ENCODE measurements at places on chromosomes 4 and X.

- no peak for DNase-seq
Observed at GRCh38 chr4:142036795-142037583, 400.6 kb downstream of the IL15 start.

DNA sequence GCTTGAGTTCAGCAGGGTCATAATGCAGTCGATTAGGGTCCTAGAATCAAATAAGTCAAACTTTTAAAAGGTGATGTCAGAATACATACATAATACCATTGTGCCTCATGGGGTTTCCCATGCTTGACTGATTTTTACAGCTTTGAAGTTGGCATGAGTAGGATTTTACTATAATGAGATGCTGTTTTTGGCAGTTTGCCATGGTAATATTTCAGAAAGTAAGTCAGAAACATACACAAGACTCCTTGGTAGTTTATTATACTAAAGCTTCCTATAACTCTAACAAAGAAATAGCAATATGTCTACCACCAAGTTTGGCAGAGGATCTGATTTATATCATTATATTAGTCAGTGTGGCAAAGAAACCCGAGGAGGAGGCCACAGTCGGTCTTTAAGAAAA lies 45.2 kb downstream of the PHKA2 start:
- peak; percentile 28 for DNase-seq

DNA sequence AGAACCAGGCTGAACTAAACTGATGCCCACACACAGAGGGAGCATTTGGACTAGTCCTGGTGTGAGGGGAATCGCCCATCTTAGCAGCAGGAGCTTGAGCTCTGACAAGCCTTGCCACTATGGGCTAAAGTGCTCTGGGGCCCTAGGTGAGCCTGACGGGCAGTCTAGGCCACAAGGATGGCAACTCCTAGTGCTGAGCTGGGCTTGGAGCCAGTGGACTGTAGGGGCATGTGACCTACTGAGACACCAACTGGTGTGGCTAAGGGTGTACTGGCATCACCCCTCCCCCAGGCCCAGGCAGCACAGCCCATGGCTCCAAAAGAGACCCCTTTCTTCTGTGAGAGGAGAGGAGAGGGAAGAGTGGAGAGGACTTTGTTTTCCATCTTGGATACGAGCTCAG lies 14.5 kb downstream of the CENPU start:
- no peak for DNase-seq

GRCh38 chr4:13329963-13330362 lies 154.2 kb downstream of the RAB28 start:
- DNase-seq: no peak

- peak; percentile 11 for DNase-seq
Observed at GRCh38 chr4:177051473-177052060, 258.1 kb upstream of the NEIL3 start.

- no peak for DNase-seq
Observed at GRCh38 chrX:154828016-154828408, 6.5 kb downstream of the SMIM9 start.

GRCh38 chr4:38188631-38189101 lies 228.5 kb downstream of the PTTG2 start:
- no peak for DNase-seq

DNA sequence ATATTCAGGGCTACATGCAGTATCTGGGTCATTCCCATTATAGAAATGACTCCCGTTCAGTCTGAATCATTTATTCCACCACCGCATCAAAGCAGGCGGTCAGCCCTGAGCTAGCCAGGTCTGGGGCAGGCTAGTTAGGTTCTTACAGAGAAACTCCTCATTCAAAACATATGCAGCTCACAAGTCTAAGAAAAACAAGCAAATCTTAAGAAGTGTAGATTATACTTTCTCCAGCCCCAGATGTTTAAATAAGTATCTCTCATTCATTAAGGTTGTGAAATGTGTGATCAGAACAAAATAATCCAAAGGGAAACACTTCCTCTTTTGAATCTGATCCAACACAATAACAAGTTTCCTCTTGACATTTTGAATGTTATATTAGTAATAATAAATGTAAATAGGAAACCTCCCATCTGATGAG lies 441.9 kb downstream of the INPP4B start:
- no peak for DNase-seq

GRCh38 chrX:45623266-45623665 lies 422.6 kb upstream of the DIPK2B start:
- DNase-seq: peak; percentile 43

DNA sequence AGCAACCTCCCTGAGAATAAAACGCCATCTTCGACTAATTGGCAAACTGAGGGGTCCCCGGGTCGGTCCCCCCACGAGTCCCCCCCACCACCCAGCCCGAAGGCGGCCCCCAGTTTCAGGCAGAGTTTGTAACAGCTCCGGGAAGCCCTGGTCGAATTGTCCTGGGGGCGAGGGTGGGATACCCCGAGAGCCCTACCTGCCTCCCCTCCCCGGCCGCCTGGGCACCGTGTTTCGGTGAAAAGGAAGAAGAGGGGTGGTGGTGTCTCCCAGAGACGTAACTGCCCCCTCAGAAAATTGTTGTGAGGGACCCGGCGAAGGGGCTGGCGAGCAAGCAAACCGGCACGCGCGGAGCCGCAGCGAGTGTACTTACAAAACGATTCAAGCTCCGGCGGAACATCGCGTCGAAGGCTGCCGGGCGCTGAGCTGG lies 1.2 kb downstream of the ATP11C start:
- DNase-seq: no peak

DNA sequence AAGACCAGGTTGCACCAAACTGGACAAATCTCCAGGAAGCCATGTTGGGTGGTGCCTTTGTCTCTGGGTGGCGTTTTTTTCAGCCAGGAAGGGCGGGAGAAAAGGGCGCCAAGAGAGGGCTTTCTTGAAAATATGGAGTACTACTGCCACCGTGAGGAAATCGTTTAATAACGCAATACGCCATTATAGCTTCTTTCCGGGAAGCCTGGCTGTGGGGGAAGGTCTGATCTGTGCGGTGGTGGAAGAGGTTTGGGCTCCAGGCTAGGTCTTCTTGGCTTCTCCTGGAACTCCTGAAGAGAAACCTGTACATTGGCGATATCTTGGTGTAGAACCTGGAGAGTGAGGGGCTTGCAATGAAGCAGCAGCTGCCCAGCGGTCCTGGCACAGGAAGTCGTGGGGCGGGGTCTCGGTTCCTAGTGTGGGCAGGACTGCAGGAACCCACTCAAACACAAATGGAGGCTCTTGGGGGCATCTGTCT lies 202.7 kb downstream of the OR13H1 start:
- peak; percentile 81 for DNase-seq

DNA sequence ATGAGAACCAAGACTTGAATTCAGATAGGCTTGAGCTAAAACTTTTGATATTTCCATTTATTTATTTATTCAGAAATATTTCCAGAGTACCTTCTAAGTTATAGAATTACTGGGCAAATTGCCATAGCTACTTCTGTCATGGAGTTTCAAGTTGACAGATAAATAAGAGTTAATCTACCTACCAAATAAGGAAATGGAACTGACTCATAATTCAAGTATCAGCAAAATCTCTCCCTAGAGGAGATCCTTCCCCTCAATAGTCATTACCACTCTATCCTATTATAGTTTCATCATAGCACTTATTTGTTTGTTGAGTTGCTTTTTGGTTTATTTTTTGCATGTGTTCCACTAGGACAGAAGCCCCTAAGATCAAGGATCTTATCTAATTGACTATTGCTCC lies 48.8 kb upstream of the CCSER1 start:
- DNase-seq: no peak

- DNase-seq: no peak
Observed at GRCh38 chr4:38287101-38287851, 327.1 kb downstream of the PTTG2 start.

GRCh38 chrX:71111141-71111843 lies at the start of gene IL2RG:
Gene IL2RG, minus strand, starts transcription at chrX:71111577. Its CDS starts 38 bp downstream, at chrX:71111539.
- DNase-seq: no peak

- DNase-seq: no peak
Observed at GRCh38 chrX:3017492-3017891, 11.1 kb downstream of the ARSH start.

DNA sequence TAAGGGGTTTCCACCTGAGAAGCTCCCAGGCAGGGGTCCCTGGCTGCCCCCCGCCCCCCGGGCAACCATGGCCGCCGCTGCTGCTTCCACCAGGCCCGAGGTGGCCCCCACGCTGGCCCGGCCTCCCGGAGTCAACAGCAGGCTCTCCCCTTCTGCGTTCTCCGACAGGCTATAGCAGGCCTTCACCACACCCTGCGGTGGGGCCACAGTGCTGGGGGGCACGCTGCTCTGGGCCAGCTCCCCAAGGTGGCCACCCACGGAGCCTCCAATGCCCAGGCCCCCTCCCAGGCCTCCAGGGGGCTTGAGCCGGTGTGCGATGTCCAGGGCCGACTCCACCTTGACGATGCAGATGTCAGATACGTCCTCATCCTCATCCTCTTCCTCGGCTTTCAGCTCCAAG lies 72.5 kb downstream of the UBE2K start:
- no peak for DNase-seq

GRCh38 chrX:15838017-15838416 lies 16.6 kb downstream of the AP1S2 start:
- no peak for DNase-seq

DNA sequence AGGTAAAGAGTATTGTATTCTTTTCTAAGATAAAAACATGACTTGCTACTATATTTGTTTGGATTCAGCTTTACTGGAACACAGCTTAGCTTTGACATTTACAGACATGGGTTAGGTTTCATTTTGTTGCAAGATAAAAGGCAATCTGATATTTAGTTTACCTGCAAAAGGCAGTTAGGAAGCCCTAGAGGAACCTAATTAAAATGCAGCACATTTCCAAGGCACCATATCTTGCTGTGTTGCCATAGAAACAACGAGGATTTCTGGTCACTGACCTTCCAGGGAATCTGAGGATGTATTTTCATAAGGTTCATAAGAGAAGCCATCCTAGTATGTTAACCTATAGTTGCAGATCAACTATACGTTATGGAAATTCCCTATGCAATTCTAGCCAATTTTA lies 116.0 kb downstream of the SNCA start:
- no peak for DNase-seq

DNA sequence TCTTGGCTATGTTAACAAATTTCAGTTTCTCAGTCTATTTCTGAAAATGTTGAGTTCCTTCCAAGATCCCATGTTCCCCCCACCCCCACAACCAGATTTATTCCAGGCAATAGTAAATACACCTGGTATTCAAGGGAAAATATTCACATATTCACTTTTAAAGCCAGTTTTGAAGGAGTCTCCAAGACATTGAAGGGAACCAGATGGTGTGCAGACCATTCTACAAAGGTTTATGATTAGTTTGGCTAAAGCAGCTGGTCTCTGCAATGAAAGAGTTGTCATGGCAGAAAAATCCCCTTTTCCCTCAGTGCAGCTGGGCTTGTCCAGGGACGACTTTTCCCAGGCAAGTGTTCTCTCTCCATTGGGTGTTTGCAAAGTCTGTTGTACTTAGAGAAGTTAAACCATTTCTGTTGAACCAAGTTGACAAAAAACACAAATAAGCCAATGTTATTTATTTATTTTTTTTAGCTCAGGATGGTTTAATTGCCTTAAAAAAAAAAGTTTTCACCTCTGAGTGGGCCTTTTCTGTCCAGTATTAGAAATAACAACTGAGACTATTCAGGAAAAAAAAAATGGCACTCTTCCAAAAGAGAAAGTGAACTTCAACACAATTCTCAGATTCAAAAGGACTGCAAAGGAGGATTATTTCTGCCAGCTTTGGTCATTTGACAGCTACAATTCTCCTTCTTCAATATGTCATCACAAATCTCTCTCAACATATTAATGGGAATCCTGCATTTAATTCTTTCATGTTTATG lies 410.6 kb downstream of the IL1RAPL1 start:
- no peak for DNase-seq

GRCh38 chrX:96576368-96576767 lies 108.3 kb upstream of the DIAPH2 start:
- DNase-seq: no peak

GRCh38 chr4:62450740-62451139 lies 1250.6 kb downstream of the ADGRL3 start:
- DNase-seq: no peak

GRCh38 chrX:67563469-67564448 lies 19.9 kb downstream of the AR start:
- DNase-seq: no peak

GRCh38 chr4:47572981-47573380 lies 87.9 kb downstream of the ATP10D start:
- DNase-seq: no peak

Measured in LNCaP clone FGC (cell line).